ENCODE measurements at places on chromosomes 12 and 14. TPM values are rescaled to one million over a fixed set of nuclear protein-coding genes. Genes with fewer than 3 reads are reported as not detected.
A peak's percentile ranks its signal among the peaks of the same experiment; 100 is the strongest.

Gene TGM1
- total RNA-seq, result 1.6 TPM

Gene ALX1
- not detected for total RNA-seq

Gene MGAT4C
- 1.0 TPM for total RNA-seq

GRCh38 chr12:11904124-11904523 lies 166.6 kb upstream of the BCL2L14 start:
- H3K36me3 ChIP-seq, result no peaks in the 10 kb centered on the region
- DNase-seq, result peak; percentile 41
- H3K27ac ChIP-seq, result peak overlapping the region; percentile 59
- no peaks in the 10 kb centered on the region for H3K27me3 ChIP-seq
- H3K4me1 ChIP-seq, result no peaks in the 10 kb centered on the region
- no peak overlapping the region for H3K4me3 ChIP-seq

GRCh38 chr12:39931857-39932256 lies 174.0 kb downstream of the SLC2A13 start:
- H3K27ac ChIP-seq, result no peak overlapping the region
- no peaks in the 10 kb centered on the region for H3K27me3 ChIP-seq
- H3K4me1 ChIP-seq, result no peaks in the 10 kb centered on the region
- no peaks in the 10 kb centered on the region for H3K36me3 ChIP-seq
- DNase-seq, result no peak

All from breast epithelium (tissue), 4 donors.